ENCODE measurements at places on chromosomes 6 and 20.
A peak's percentile ranks its signal among the peaks of the same experiment; 100 is the strongest.

- peak; percentile 56 for DNase-seq
Observed at GRCh38 chr6:24662236-24662635, 4.5 kb downstream of the TDP2 start.

- peak; percentile 2 for DNase-seq
Observed at GRCh38 chr6:109009962-109010704, 84.5 kb downstream of the SESN1 start.

DNA sequence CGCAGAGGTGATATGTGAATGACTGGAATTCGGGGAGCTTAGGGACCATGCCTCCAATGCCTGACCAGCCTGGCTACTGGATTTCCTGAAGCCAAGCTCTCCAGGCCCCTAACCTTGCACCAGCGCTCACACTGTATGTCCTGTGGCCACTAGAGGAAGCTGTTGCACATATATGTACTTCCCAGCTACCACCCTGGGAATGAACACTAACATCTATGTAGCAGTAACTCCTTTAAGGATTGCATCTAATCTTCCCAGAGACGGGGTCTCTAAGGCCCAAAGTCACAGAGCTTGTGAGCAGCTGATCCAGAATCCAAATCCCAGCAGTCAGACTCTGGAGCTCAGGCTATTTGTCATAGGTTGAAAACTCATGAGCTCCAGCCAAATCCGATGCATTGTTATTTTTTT is 20.4 kb upstream of the BPIFB1 start:
- peak; percentile 45 for DNase-seq

DNA sequence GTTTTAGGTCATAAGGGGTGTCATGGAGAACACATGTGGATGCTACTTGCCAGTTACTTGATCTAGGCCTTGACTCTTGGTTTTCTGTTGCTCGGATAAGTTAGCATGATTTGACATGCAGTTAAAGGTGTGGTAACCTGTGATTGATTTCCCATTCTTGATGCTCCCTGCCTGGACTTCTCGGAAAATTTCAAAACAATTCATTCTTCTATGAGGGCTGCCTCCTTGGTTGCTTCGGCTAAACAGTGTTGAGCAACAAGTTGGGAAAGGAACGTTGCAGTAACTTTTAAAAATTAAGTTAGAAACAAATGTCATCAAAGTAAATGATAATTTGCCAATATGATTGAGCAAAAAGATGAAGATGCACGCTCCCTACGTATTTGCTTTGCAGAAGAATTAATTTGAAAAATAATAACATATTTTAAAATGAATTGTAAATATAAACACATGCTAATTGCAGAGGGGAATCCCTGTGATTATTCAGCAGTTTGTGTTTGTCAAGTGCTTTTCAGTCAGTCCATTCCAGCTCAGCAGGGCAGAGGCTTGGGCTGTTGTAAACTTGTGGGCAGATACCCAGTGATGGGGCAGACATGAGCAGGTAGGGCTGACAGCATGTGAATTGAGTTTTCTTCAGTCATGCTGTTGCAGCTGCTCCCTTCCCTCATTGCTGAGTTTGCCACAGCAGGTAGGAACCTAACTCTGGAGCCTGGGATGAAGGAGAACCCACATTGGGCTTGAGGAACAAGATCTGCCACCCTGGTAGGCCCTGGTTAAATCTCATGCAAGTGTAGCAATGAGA is 110.2 kb downstream of the ESR1 start:
- DNase-seq = no peak

DNA sequence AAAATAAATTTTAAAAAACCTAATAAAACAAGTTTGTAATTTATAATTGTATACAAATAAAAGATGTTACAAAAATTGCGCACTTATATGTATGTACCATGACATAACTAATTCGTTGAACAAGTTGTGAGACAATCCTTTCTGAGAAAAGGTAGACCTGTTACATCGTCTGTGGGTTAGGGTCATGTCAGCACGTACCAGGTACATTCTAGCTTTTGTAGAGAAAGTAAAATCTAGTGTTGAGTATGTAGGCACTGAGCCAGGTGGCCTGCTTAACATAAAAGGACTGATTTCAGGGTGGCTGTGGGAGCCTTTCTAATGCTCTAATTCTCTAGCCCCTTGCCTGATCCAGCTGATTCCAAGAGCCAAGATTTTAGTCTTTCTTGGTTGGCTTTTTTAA is 10.4 kb downstream of the RPL7L1 start:
- no peak for DNase-seq

DNA sequence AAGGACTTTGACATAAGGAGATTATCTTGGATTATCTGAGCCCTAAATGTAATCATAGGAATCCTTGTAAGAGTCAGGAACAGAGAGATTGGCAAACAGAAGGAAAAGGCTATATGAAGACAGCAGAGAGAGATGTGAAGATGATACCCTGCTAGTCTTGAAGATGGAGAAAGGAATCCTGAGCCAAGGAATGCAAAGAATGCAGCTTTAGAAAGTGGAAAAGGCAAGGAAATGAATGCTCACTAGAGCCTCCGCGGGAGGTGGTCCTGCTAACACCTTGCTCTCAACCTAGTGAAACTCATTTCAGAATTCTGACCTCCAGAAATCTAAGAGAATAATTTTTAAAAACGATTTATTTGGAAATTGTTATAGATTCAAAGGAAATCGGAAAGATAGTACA is 117.1 kb downstream of the TBXT start:
- no peak for DNase-seq

DNA sequence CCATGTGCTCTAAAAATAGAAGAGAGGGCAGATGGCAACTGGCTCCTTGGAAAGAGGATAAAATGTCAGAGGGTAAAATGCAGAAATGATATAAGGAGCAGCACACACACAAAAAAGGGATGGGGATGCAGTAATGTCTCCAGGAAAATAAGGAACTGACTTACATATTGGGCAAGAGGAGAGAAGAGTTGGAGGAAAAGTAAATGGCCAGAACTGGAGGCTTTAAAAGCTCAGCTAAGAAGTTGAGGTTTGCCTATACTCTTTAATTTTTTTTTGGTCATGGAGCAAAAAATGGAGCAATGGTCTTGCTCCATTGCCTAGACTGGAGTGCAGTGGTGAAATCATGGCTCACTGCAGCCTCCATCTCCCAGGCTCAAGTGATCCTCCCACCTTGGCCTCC is 93.7 kb downstream of the SULF2 start:
- no peak for DNase-seq

GRCh38 chr6:142947714-142948480 is 2.9 kb upstream of the HIVEP2 start:
- no peak for DNase-seq

DNA sequence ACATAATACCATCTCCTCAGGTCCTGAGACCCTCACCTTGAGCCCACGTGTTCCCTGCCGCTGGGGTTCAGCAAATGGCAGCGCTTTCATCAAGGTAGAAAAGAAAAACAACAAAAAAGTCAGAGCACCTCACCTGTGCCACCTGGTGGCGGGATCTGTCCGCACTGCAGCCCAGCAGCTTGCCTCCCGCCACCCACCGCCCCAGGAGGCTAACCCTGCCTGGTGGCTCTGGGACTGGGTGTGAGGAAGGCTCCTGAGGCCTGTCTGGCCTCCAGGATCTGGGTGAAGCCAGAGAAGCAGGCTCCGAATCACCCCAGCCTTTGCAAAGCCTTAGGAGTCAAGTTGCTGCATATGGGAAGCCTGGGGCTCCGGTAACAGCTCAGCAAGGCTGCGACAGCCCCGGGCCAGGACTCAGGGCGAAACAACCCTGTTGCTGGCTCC is 270.8 kb downstream of the BMP7 start:
- no peak for DNase-seq

DNA sequence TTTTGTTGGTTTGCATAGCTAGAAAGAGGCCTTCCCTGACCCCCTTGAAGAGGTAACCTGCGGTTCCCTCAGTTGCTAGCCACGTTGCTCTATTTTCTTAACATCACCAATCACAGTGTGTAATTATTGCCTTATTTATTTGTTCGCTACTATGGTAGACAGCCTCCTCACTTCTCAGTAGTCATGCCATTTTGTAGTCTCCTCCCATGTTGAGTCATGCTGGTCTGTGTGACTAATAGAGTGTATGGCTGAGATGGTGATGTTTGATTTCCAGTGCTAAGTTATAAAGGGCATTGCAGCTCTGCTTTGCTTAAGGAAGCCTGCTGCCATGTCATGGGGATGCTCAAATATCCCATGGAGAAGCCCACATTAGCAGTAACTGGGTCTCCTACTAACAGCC is 236.6 kb upstream of the CHD6 start:
- DNase-seq = peak; percentile 81

- no peak for DNase-seq
Observed at GRCh38 chr6:105310371-105310770, 92.5 kb downstream of the PREP start.

- DNase-seq = peak; percentile 34
Observed at GRCh38 chr20:58310291-58310782, 822 bp downstream of the RAB22A start.

All from Caki2 (cell line).